ENCODE measurements at places on chromosomes 2 and 18.

DNA sequence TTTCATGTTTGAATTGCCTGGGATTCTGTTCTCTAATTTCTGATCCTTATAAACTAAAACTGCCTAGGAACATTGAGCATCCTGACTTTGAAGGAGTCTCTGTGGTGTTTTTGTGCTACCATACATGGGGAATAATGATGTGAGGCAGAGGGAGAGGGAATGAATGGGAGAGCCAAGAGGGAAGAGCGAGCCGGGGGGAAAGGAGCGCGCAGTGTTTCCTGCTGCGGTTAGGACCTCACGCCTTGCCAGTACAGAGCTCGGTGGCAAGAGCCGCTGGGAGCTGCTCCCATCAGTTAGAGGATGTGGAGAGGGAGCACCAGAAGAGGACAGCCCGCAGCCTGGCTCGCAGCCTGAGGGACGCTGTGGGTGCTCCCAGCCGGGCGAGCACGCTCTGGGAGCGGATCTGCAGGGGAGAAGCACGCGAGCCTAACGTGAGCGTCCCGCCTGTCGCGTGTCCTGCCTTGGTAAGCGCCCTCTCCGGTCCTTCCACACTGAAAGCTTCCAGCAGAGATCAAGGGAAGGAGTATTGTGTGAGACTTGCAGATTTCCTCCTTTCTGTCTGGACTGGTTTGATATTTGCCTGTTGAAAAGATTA is 114.7 kb downstream of the FAM210A start:
- peaks cover 51% of the 10 kb centered on the region for H3K27me3 ChIP-seq
- no peak overlapping the region for H3K27ac ChIP-seq
- peaks cover 8% of the 10 kb centered on the region for H3K4me1 ChIP-seq
- DNase-seq = no peak
- H3K36me3 ChIP-seq = no peaks in the 10 kb centered on the region

DNA sequence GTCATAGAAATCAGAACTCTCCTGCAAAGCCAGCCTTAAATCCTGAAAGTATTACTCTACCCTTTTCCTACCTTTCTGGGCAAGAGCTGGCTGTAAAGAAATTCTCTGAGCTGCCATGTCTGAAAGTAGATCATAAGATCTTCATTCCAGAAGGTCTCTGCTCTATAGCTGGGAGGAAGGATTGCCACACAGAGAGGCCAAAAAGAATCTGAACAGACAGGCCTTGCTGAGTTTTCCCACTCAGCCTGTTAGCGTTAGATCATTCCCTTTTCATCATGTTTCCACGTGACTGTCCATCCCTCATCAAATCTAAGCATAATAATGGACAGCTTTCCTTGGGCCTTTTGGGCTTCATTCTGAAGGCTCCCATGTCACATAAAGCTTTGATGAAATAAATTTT is 43.2 kb upstream of the FHL2 start:
- no peak overlapping the region for H3K4me3 ChIP-seq
- peaks cover 16% of the 10 kb centered on the region for H3K4me1 ChIP-seq
- no peak overlapping the region for H3K27ac ChIP-seq
- no peak for DNase-seq

- no peaks in the 10 kb centered on the region for H3K27me3 ChIP-seq
- H3K4me3 ChIP-seq = no peak overlapping the region
- no peaks in the 10 kb centered on the region for H3K4me1 ChIP-seq
- H3K27ac ChIP-seq = no peak overlapping the region
Observed at GRCh38 chr18:14970027-14970426, 222.1 kb downstream of the ANKRD30B start.

- H3K36me3 ChIP-seq = no peaks in the 10 kb centered on the region
- no peaks in the 10 kb centered on the region for H3K4me1 ChIP-seq
- peak; percentile 81 for DNase-seq
- no peak overlapping the region for H3K4me3 ChIP-seq
- H3K27me3 ChIP-seq = no peaks in the 10 kb centered on the region
Observed at GRCh38 chr2:68715353-68716041, 19.1 kb upstream of the ARHGAP25 start.

GRCh38 chr18:60469387-60470100 is 97.0 kb upstream of the MC4R start:
- no peaks in the 10 kb centered on the region for H3K4me1 ChIP-seq
- no peaks in the 10 kb centered on the region for H3K27me3 ChIP-seq
- no peak for DNase-seq
- H3K27ac ChIP-seq = no peak overlapping the region
- no peaks in the 10 kb centered on the region for H3K36me3 ChIP-seq

GRCh38 chr2:111702119-111702803 is 181.7 kb downstream of the ANAPC1 start:
- H3K36me3 ChIP-seq = no peaks in the 10 kb centered on the region
- no peaks in the 10 kb centered on the region for H3K27me3 ChIP-seq
- peak; percentile 86 for DNase-seq
- H3K27ac ChIP-seq = peak overlapping the region; percentile 25

GRCh38 chr2:30583204-30583749 is 136.2 kb downstream of the LCLAT1 start:
- no peaks in the 10 kb centered on the region for H3K36me3 ChIP-seq
- no peak overlapping the region for H3K27ac ChIP-seq
- H3K4me3 ChIP-seq = no peak overlapping the region
- peaks cover 5% of the 10 kb centered on the region for H3K4me1 ChIP-seq
- no peaks in the 10 kb centered on the region for H3K27me3 ChIP-seq

DNA sequence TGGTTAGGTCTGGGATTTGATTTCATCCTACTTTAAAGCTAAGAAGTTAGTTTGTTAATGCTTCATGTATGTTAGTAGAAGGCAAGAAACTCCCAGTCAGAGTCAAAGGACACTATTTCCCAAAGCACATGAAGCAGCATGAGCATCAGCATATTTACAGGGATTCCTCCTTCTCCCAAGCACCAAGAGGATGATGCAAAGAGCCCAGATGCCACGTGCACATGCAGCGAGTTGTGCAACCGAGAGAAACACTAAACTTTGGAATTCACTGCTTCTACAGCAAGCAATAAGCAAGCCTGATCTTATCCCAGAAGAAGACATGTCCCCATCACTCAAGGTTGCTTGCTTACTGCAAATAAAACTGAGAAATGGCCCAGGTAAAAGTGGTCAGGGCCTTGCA is 32.5 kb downstream of the CPO start:
- H3K4me3 ChIP-seq = no peak overlapping the region
- no peak for DNase-seq
- no peaks in the 10 kb centered on the region for H3K36me3 ChIP-seq

DNA sequence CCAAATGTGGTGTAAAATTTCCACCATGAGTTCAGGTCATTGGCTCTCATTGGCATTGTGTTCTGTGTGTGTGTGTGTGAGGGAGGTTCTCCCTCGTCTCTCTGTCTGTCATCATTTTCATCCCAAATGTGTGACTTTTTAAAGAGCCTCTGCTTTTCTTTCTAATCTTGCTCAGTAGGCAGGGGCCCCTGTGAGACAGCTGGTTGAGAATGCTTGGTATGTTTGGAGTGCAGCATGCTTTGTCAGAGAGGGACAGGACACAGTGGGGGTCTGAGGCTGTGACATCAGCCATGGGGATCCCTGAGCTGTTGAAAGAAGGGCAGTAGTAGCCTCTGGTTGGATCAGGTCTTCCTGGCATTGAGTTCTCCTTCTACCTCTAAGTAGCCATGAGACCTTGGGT is 10.6 kb downstream of the PTPRM start:
- no peak overlapping the region for H3K27ac ChIP-seq
- H3K4me3 ChIP-seq = no peak overlapping the region
- H3K4me1 ChIP-seq = no peaks in the 10 kb centered on the region
- no peaks in the 10 kb centered on the region for H3K27me3 ChIP-seq
- DNase-seq = no peak

- H3K36me3 ChIP-seq = peaks cover 37% of the 10 kb centered on the region
- no peak for DNase-seq
- no peaks in the 10 kb centered on the region for H3K4me1 ChIP-seq
- H3K27me3 ChIP-seq = no peaks in the 10 kb centered on the region
Observed at GRCh38 chr2:55604027-55604565, 13.3 kb downstream of the PPP4R3B start.

GRCh38 chr2:156476850-156477206 is 40.6 kb downstream of the GPD2 start:
- no peak overlapping the region for H3K27ac ChIP-seq
- peaks cover 10% of the 10 kb centered on the region for H3K4me1 ChIP-seq
- no peaks in the 10 kb centered on the region for H3K27me3 ChIP-seq
- H3K4me3 ChIP-seq = no peak overlapping the region
- no peak for DNase-seq

DNA sequence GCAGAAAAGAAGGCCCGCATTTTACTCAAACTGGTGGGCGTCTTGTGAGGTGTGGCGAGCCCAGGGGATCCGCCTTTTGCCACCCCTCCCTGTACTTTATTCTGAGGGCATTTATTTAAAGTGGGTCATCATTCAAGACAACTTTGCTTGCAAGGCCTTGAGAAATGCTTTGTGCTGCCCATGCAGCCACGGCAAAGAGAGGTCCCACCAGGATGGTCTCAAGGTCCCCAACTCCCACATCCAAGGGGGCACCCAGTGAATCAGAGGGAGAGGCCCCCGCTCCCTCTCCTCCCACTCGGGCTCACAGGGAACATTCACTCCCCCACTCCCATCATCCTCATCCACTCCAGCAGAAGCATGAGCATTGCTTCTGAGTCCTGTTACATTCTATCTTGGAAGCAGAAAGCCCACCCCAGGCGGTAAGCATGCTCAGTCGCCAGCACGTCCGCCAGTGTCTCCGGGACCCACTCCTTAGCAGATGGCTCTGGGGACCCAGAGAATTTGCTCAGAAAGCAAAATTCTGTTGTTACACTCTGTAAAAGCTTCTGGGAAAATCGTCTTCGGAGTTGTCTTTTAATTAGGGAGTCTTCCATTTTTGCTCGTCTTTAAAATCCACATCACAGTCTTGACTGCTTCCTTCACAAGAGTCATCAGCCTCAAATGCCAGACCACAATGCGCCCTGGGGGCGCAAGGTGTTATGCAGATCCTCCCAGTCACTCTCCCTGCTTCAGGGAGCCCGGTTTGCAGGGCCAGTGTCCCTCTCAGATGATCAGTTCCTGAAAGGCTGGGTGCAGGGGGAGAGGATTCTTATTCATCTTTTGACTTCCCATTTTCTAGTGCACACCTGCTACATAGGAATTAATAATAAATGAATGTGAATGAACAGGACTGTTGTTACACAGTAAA is 99.4 kb upstream of the NCK2 start:
- H3K27ac ChIP-seq = no peak overlapping the region
- H3K4me1 ChIP-seq = peaks cover 4% of the 10 kb centered on the region

- DNase-seq = peak; percentile 88
- H3K4me1 ChIP-seq = no peaks in the 10 kb centered on the region
- H3K27ac ChIP-seq = peak overlapping the region; percentile 17
Observed at GRCh38 chr18:987325-988186, 82.9 kb downstream of the ADCYAP1 start.

GRCh38 chr2:118980573-118980972 is 38.6 kb downstream of the MARCO start:
- H3K36me3 ChIP-seq = no peaks in the 10 kb centered on the region
- H3K4me3 ChIP-seq = no peak overlapping the region
- no peaks in the 10 kb centered on the region for H3K27me3 ChIP-seq

DNA sequence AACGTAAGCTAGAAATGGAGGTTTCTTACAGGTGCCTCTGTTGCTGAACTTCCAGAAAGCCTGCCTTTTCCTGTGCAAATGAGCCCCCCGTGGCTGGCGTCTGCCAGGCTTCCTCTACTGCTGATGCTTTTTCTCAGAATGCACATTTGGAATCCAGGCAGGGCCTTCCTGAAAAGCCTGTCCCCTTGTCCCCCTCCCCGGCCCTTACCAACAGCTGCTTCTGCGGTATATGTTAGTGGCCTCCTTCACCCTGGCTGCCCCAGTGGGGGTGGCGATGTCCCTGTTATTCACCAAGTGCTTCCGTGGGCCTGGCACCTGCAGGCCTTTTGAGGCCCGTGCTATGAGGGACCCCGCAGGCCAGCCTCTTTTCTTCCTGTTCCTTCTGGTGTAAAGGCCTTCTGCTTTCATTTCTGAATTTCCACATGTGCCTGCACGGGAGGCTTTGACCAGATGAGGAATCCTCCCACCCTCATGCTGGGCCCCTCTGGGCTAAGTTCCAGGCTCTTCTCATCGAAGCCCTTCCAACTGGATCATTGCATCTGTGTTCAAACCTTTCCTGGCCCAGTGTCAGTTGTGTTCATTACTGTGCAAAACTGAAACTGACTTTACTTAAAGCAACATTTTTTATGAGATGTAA is 10.4 kb downstream of the CNDP2 start:
- no peak for DNase-seq
- peaks cover 8% of the 10 kb centered on the region for H3K4me1 ChIP-seq
- peaks cover 84% of the 10 kb centered on the region for H3K36me3 ChIP-seq
- no peak overlapping the region for H3K27ac ChIP-seq
- no peak overlapping the region for H3K4me3 ChIP-seq

DNA sequence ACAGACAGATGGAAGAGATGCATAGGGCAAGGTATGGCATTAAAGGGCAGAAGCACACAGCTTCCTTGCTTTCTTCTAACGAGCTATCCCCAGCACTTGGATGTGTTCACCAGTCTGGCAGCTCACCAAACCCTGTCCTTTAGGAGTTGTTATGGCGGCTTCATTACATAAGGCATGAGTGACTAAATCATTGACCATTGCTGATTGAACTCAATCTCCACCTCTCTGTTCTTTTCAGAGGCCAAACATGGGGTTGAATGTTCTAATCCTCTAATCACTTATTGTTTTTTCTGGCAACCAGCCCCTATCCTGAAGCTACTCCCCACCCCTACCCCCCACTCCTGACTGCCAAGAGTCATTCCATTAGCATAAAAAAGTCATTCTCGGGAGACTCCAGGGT is 301.8 kb downstream of the XIRP2 start:
- no peak overlapping the region for H3K27ac ChIP-seq
- no peaks in the 10 kb centered on the region for H3K36me3 ChIP-seq
- DNase-seq = no peak
- H3K27me3 ChIP-seq = no peaks in the 10 kb centered on the region

GRCh38 chr2:73933194-73933593 is 6.5 kb downstream of the DGUOK start:
- no peaks in the 10 kb centered on the region for H3K27me3 ChIP-seq
- H3K36me3 ChIP-seq = peaks cover 83% of the 10 kb centered on the region
- DNase-seq = no peak
- H3K27ac ChIP-seq = no peak overlapping the region
- peaks cover 21% of the 10 kb centered on the region for H3K4me1 ChIP-seq
- H3K4me3 ChIP-seq = no peak overlapping the region

GRCh38 chr2:205731583-205731981 is 49.3 kb downstream of the NRP2 start:
- H3K36me3 ChIP-seq = no peaks in the 10 kb centered on the region
- no peak overlapping the region for H3K4me3 ChIP-seq
- H3K27me3 ChIP-seq = no peaks in the 10 kb centered on the region

Data from K562 (cell line).